Umbilical cord (tissue), 2 donors: ENCODE measurements at places on chromosomes 2 and 18. TPM values are rescaled to one million over a fixed set of nuclear protein-coding genes. Genes with fewer than 3 reads are reported as not detected.
A peak's percentile ranks its signal among the peaks of the same experiment; 100 is the strongest.

DNA sequence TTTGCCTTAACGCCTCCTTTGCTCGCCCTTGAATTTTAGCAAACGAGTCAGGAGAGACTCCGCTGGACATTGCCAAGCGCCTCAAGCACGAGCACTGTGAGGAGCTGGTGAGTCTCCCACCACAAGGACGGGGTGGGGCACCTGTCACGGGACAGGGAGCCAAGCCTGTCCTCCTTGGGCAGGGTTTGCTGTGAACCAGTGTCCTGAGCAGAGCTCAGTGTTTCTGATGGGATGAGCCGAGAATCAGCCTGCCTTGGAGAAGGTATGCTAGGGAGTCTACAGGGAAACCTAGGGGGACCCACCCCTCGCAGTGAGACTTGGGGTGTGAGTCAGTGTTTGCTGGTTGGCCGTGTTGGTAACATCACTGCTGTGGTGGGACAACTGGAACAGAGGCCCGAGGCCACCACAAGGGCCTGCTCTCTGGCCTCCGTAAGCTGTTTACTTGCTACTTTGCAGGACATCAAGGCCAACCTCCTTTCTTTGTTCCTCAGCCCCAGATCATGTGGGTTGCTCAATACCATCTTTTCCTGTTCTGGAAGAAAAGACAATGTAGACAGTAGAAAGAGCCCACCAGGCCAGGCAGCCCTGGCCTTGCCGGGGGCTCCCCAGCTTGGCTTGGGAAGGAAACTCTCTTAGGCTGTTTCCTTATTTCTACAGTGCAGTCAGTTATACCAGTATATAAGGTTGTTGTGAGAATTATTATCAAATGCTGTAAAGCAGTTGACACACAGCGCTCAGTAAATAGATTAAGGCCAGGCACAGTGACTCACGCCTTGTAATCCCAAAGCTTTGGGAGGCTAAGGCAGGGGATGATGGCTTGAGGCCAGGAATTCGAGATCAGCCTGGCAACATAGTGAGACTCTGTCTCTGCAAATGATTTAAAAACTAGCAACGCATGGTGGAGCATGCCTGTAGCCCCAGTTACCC lies 42.4 kb downstream of the ITGB1BP1 start:
- DNase-seq = peak; percentile 95

- no peak for DNase-seq
Measured at GRCh38 chr2:8571301-8571791, 110.5 kb upstream of the ID2 start.

GRCh38 chr18:49020621-49021021 lies 69.9 kb upstream of the SMAD7 start:
- DNase-seq = no peak

DNA sequence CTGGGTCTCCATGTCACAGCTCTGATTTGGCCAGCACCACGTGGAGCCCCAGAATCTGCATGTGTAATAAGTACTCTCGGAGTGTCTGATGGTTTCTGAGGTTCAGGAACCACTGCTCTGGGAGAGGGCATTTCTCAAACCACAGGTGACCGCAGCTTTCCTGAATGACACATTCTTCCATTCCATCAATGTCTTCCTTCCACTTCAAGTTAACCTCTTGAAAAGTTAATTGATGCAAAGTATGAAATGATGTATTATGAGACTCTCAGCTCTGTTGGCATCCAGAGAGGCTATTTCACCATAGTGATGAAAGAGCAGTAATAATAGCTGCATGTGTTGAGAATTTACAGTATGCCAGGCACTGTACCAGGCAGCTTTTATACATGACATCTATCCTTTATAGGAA lies 61.3 kb upstream of the CRIM1 start:
- DNase-seq = no peak

DNA sequence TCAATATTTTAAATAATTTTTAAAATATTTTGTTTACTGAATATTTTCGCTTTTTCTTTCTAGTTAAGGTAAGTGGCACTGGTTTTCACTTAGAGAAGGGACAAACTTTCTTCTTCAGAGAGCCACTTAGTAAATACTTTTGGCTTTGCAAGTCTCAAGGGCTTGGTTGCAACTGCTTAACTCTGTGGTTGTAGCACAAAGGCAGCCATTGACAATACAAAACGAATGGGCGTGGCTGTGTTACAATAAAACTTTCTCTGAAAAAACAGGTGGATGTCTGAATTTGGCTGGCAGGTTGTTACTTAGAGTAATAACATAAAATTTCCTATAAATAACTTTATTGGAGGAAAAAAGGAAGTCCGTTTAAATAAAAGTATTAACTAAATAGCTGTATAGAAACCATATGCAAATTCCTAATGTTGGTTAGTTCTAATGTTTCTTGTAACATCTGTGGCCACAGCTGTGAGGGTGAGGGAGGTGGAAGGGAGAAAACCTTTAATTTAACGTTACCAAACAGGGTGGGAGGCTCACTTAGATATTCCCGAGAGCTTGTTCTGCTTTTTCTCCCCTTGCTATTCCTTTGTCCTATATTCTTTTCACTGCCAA lies 62.4 kb upstream of the TNP1 start:
- no peak for DNase-seq

- DNase-seq = peak; percentile 53
Measured at GRCh38 chr18:31217038-31217849, 54.6 kb upstream of the DSC1 start.

DSG4 gene
- total RNA-seq = 0.24 TPM

DPP4 gene
- total RNA-seq = 86.7 TPM

MMADHC gene
- 126 TPM for total RNA-seq

CHRND gene
- 1.7 TPM for total RNA-seq

EDAR gene
- 1.2 TPM for total RNA-seq

CYP27A1 gene
- total RNA-seq = 13.2 TPM
